Calu3 (cell line): ENCODE measurements at places on chromosomes 16 and 17.

DNA sequence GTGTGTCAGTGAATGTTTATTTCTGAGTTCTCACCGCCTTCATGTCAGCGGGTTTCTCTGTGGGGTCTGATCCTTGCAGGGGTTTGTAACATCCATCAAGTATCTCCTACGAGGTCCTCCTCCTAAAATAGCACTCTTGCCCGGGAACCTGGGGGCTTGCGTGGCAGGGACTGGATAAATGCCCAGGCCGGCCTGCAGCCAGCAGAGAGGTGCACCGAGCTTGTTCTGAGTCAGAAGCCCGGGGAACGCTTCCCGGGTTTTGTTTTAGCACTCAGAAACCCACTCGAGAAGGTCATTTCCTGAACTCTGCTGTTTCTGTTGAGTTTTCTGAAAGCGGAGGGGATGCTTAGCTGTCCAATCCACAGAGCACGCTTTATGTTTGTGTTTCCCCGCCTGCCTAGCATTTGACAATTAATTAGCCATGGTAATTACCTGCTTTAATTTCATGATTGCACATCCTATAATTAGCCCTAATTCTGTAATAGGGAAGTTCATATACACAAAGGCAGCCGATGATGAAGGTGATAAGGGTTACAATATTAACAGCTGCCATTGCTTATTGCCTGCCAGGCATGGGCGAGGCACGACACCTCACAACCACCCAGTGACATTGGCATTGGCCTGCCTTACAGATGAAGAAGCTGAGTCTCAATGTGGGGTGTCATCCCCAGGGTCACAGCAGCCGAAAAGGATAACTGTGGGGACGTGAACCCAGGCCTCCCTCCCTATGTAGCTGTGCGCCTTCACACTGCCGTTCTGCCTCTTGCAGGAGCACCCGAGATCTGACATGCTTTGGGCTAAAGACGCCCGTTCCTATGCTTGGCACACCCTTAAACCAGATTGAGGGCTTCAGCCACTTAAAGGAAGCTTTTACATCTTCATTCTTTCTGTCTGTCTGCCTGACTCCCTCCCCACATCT is 333.1 kb downstream of the CPPED1 start:
- DNase-seq: no peak

GRCh38 chr17:81553018-81553615 is 964 bp upstream of the FAAP100 start:
- DNase-seq: peak; percentile 67

DNA sequence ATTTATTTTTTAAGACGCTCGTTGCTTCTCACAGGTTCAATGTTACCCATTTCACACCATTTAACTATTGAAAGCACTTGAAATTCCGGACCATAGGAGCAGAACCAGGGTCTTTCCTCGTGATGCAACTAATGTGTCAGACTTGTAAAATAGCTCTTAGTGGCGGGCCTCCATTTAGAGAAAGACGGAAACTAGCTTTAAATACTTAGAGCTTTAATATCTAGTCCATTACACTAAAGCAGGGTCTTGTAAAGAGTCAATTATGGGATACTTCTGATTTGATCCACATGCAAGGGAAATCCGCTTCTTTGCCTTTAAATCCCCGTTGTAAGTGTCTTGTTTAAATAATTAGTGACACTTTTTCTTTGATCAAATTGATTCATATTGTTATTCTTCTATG is 56.6 kb downstream of the NACA2 start:
- no peak for DNase-seq

- DNase-seq: peak; percentile 96
These were observed 1.4 kb downstream of the TFAP4 start for GRCh38 chr16:4271176-4272113.

- no peak for DNase-seq
These were observed 36.8 kb upstream of the BCAR1 start for GRCh38 chr16:75288181-75288580.

DNA sequence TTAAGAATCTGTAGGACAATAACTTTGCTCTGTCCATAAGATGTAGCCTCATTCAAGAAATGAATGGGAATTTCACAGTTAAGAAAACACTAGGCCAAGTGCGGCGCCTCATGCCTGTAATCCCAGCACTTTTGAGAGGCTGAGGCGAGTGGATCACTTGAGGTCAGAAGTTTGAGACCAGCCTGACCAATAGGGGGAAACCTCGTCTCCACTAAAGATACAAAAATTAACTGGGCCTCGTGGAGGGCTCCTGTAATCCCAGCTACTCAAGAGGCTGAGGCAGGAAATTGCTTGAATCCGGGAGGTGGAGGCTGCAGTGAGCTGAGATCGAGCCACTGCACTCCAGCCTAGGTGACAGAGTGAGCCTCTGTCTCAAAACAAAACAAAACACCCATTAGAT is 19.9 kb upstream of the RSL1D1 start:
- DNase-seq: no peak

DNA sequence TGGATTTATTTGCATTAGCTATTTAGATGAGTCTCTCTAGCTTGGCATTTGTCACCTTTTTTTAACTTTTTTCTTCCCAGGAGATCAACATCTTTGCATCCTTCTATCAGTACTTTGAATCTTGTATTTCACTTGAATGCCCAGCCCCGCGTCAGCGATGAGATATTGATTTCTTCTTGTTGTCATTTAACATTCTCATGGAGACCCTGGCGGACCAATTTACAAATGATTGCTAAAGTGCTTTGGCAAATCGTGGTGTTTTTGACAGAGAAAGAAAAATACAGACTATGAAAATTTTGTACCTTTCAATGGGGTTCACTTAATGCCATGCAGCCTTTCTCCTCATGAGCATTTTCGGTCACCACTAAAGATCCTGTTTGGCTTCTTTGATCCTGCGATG is 269.7 kb downstream of the ABCC12 start:
- no peak for DNase-seq
